Activated CD4-positive, alpha-beta T cell treated with anti-CD3 and anti-CD28 coated beads for 4 hours (primary cell): ENCODE measurements at places on chromosomes 13 and 19.

DNA sequence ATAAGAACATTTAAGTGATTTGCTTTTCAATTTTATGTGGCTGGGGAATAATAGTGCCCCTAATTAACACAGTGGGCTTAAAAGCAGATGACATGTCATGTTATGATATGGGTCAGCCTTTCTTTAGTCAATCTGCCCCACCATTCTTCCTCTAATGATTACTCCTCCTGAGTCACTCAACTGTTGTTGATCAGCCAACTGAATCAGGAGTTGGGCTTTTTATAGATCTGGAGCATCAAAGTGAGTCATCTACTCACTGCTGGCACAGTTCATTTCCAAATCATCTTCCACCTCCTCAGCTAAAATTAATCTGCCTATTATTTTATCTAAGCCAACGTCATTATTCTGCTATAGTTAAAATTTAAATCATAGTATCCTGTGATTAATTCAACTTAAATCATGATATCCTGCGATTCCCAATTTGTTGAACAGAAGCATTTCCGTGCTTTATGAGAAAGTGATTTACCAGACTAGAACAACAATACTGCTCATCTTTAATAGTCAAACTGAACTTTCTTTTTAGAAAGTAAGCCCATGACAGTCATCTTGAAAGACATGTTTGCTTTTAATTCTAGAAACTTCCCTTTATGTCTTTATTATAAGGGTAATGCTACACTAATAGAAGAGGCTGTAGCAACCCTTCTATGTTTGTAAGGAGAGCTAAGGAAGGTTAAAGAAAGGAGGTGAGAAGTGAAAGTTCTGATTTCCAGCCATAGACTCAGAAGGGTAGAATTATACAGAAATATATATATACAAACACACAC is 551.4 kb downstream of the TBC1D4 start:
- no peak for DNase-seq

DNA sequence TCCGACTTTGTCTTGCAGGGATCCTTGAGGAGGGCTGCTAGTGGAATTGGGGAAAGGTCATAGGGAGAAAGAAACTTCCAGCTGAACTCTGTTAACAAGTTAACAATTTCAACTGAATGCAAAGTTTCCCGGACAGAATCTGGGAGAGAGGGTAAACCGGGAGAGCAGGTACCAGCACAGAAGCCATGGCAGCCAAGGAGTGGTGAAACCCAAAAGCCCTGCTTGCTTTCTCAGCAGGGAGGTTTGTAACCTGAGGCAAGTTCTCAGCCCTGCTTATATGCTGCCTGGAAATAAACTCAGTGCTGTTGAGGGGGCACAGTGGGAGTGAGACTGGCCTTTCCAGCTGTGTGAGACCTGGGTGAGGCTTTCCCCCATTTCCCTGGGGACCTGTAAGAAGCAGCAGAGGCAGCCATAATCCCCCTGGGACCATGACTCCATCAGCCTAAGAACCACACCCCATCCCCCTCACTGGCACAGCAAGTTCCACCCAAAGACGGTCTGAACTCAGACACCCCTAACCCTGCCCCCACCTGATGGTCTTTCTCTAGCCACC is 84.0 kb downstream of the SUCLA2 start:
- no peak for DNase-seq

DNA sequence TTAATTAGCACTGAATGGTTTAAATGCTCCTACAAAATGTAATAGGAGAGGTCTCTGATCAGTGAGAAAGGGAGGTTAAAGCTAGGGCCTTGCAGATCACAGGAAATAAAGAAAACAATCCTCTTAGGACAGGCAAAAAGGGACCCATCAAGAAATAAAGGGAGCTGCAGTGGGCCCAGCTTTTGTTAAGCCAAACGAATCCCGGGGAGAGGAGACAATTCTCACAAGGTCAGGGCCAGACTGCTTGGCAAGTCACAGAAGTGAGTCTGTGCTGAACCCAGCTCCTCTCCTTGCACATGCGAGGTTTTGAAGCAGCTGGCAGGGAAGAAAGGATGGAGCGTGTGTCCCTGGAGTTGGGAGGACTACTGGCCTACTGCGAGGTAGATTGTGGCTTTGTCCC is 285.8 kb downstream of the COG6 start:
- no peak for DNase-seq

- no peak for DNase-seq
Measured at GRCh38 chr19:15373644-15374043, 5.9 kb downstream of the AKAP8 start.

GRCh38 chr13:109741966-109742365 is 44.4 kb downstream of the IRS2 start:
- no peak for DNase-seq

DNA sequence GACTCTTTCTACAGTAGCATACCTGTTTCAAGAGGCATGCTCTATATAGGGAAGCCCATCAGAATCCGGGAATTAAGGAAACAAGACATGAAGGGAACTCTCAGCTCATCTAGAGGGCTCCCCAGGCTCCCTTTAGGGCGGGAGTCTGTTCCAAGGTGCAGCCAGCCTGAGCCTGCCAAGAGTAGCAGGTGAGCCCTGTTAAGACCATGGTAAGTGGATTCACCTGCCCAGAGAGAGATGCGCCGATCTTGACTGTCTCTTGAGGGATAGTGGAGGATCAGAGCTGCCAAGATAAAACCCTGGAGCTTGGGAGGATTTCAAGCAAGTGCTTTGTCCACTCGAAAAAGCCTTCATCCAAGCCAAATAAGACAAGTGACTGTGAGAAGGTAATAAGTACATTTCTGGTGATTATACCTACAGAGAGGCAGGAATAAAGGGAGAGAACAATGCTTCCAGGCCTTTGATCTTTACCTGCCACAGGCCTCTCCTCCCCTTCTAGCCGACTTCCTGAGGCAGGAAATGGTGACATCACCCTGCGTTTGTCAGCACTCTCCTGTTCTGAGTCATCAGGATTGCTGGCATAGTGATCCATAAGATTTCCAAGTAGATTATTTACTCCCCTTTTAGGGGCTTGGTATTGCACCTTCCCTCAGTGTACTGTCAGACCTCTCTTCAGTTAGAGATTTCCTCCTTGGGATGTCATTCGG is 31.5 kb downstream of the KLF5 start:
- no peak for DNase-seq

GRCh38 chr19:50406829-50407228 is 11.9 kb upstream of the SPIB start:
- DNase-seq = no peak

DNA sequence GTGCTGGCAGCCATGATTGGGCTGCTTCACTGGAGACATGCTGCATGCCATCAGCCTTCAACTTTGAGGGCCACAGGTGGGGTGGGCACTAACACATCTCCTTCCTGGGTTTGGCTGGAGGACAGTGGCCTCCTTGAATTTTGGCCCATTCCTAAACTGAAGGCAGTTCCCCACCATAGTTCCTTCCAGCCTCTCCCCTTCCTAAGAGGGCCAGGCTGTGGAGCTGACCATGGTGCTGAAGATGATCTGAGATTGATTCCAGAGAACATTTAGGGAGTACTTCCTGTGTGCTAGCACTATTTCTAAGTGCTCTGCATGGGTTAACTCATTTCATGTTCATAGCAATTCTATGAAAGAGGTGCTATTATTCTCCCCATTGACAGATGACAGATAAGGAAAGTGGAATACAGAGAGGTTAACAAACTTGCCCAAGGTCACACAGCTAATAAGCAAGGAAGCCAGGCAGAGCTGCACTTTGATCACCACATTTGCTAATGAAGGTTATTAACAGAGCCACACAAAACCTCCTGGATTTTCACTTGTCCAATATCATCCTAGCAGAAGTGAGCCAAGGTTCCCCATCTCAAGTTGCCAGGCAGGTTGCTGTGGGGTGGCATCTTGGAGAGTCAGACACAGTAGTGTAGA is 175.3 kb downstream of the ZIC5 start:
- DNase-seq = no peak

DNA sequence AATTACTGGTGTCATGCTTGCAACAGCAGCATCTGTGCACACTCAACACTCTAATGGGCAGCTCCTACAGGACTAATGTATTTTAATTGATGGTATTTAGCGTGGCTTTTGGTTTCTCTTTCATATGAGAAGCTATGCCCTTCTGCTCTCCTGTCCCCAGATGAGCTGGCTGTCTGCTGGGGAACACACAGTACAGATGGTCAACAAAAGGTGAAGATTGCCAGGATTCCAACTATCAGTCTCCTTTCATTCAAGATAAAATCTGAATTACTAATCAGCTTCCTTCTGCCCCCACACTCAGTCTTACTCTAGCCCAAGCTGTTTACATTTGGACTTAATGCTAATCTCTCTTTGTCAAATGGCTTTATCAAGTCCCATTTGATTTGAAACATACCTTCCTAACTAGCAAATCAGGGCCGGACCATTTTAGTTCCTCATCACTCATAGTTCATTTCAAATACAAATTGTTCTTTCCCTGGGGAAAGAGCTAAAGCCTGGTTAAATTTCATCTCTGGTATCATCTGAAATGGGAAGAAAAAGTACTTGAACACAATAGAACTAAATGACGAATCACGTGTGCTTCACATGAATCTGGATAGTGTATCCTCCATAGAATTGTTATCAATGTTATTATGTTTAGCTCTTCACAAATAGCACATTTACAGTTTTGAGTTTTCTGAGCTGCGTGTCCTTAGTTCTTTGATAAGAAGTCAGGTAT is 988.0 kb downstream of the PCDH17 start:
- no peak for DNase-seq

DNA sequence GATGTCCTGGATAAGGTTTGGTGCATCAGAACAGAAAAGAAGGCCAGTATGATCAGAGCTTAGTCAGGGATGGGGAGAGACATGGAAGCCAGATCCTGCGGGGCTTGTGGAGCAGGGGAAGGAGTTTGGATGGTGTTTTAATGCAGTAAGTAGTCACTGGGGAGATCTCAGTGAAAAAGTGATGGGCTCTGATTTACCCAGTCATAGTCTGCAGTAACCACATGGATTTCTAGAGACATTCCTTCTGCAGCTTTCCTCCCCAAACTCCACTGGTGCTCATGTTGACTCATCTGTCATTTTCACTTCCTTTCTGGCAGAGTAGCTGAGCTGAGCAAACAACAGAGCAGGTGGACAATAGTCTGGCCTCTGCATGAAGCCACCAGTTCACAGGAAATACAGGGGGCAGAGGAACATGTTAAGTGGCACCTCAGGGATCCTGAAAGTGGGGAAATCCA is 144.1 kb downstream of the DPF1 start:
- no peak for DNase-seq

DNA sequence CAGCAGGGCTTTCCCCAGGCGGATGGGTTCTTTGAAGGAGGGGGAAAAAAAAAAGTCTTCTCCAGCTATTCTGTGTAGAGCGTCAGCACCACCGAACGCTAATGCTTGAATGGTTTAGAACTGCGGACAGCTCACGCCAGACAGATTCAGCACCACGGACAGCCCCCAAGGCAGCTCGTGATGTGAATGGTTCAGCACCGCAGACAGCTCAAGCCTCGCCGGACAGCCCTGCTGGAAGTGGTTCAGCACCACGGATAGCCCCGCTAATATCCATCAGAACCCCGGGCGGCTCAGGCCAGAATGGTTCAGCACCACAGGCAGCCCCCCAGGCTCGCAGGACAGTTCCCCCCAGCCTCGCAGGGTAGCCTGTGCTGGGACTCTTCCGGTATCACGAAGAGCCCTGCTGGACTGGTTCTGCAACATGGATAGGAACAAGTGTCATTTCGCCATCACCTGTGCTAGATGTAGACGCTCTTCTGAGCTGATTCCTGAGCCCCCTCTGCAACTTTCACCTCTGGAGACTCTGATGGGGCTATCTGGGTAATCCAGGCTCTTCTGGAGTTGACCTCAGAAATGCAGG is 4.9 kb upstream of the SMIM17 start:
- no peak for DNase-seq

- DNase-seq = no peak
Measured at GRCh38 chr13:71034018-71034417, 833.0 kb downstream of the DACH1 start.

DNA sequence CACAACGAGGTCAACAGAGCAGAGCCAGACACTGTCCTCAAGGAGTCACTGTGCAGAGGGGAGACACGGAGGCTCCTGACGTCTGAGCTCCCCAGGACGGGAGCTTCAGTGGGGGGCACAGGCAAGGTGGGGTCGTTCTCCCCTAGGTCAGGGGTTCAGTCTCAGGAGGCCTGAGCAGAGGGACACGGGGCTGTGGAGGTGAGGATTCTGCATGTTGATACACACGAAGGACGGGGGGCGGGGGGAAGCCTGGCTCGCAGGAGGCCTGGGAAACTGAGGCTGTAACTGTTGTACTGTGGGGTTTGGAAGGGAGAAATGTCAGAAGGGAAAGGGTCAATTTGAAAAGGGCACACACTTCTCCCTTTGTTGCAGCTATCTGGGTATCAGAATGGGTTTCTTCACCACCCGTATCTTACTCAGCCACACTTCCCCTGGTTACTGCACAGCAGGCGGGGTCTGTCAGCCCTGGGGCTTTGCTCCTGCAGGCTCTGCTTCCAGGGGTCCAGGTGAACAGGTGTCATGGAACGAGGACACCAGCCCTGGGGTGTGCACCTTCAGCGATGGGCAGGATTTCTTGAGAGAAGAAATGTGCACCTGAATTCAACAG is 748 bp upstream of the SIGLEC8 start:
- DNase-seq = no peak

DNA sequence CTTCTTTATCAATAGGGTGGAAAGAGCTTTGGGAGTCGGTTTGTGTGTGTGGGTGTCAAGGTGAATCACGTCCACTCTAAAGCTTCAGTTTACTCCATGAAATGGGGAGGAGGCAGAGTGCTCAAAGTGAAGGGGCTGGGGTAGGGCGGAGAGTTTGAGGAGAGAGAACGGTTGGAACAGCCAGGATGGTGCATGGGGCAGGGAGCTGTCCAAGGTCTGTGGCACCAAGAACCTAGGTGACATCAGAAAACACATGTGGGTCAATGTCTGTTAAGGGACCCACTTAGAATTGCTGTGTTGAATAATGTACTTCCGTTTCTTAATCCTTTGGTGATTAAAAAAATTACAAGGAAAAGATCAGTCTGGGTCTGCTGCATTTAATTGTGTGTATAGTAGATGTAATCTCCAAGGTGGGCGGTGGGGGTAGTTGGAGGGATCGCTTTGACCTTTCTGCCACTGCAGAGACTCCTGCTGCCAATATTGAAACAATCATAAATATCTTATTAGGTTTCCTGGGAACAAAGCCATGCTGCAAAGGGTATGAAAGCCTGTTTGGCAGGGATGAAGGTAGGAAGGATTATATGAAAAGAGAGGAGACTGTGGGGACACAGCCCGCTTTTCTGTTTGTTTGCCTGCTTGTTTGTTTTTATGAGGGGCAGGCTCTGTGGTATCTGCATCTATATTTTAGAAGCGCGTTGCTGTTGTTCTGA is 122.3 kb downstream of the ATP8A2 start:
- no peak for DNase-seq

- no peak for DNase-seq
Measured at GRCh38 chr19:39997638-39998216, 867 bp downstream of the ZNF546 start.

- DNase-seq = no peak
Measured at GRCh38 chr13:75931116-75931515, 295.0 kb downstream of the LMO7 start.

DNA sequence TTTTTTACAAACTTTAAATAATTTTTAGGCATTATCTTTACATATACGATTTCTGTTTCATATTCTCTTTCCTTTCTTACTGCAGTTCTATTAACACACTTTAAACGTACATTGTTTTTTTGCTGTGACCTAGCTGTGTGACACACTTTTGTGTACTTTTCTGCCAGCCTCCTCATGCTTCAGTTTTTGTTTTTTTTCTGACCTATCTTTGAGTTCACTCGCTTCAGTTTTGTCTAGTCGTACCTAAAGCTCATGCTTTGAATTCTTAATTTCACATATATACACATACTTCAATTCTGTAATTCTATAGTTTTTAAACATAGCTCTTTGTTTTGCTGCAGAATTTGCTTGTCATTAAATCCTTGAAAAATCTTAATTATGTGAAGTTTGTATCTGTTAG is 150.4 kb downstream of the PDS5B start:
- DNase-seq = no peak

- DNase-seq = peak; percentile 47
Measured at GRCh38 chr19:18419699-18420460, 682 bp downstream of the SSBP4 start.
